Liver (tissue), 10 donors: ENCODE measurements at places on chromosomes 4 and X. TPM values are rescaled to one million over a fixed set of nuclear protein-coding genes. Genes with fewer than 3 reads are reported as not detected.

IL13RA2 gene
- 2.2 TPM for polyA plus RNA-seq

ATP8A1 gene
- 1.2 TPM for polyA plus RNA-seq

OCIAD2 gene
- 159 TPM for polyA plus RNA-seq

EGFL6 gene
- 0.02 TPM for polyA plus RNA-seq

ATP11C gene
- polyA plus RNA-seq, result 11.8 TPM

VCX3A gene
- not detected for polyA plus RNA-seq

ADRA2C gene
- 0.28 TPM for polyA plus RNA-seq

F8A2 gene
- polyA plus RNA-seq, result not detected

CXCL11 gene
- polyA plus RNA-seq, result 0.27 TPM

MAGT1 gene
- 47.3 TPM for polyA plus RNA-seq
